Muscle of leg (tissue), 16 donors: ENCODE measurements at places on chromosomes 3 and 15.

DNA sequence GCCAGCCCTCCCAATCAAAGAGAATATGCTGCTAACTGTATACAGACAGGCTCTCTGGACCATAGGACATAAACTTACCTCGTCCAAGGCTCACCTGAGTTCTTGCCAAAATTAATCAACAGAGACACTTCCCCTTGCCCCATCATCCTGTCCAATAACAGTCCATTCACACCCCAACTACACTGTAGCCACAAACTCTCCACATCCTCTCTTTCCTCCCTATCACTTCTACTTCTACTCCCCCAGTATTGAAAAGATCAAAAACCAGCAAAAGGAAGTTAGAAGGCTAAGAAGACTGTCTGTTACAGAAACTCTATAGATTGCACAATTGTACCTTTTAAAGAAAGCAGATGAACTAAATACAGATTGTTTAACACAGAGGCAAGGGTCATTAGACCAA is 133.5 kb upstream of the STT3B start:
- H3K36me3 ChIP-seq = no peaks in the 10 kb centered on the region
- H3K4me3 ChIP-seq = no peak overlapping the region
- no peak overlapping the region for H3K27ac ChIP-seq
- H3K4me1 ChIP-seq = no peaks in the 10 kb centered on the region

GRCh38 chr3:16388850-16389441 is 123.9 kb downstream of the OXNAD1 start:
- H3K4me3 ChIP-seq = no peak overlapping the region
- peak; percentile 89 for DNase-seq
- peaks cover 4% of the 10 kb centered on the region for H3K4me1 ChIP-seq
- H3K27me3 ChIP-seq = no peaks in the 10 kb centered on the region

GRCh38 chr3:40452562-40452875 is 4.6 kb upstream of the RPL14 start:
- H3K27me3 ChIP-seq = no peaks in the 10 kb centered on the region
- peaks cover 18% of the 10 kb centered on the region for H3K4me1 ChIP-seq
- H3K36me3 ChIP-seq = peaks cover 12% of the 10 kb centered on the region
- DNase-seq = no peak

GRCh38 chr3:122942937-122943827 is 84.4 kb downstream of the SEMA5B start:
- H3K4me3 ChIP-seq = no peak overlapping the region
- no peaks in the 10 kb centered on the region for H3K36me3 ChIP-seq
- H3K27me3 ChIP-seq = peaks cover 5% of the 10 kb centered on the region
- peak; percentile 70 for DNase-seq
- peaks cover 36% of the 10 kb centered on the region for H3K4me1 ChIP-seq

DNA sequence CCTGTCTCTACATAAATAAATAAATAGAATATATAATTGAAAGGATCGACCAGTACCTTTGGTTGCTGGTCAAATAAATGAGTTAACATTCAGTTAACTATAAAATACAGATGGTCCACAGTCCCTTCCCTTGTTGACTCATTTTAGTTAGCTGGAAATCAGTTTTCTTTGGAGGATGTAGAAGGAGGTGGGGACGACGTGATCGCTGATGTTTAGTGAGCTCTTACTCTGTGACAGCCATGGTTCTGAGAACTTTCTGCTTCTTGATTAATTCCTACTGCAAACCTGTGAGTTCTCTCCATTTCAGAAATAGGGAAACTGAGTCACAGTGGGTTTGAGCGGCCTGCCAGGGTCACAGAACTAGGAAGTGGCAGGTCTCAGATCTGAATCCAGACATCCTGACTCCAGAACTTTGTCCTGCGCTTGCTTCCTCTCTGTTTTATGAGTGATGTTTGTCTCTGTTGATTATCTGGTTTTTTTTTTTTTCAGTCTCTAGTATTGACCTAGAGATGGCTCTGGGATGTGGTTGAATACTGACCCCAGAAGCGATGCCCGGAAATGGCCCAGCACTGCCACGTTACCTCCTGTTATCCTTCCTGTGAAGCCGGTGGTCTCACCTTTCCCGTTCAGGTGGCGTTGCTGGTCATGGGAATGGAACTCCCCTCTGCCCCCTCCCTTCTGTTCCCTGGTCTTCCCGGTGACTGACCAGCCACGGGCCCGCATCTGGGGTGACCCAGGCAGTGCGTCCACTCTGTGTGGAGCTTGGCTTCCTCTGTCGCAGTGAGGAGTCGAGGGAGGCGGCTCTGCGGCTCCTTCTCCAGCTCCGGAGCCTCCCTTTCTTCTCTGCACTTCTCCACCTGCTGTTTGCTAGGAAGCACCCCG is 18.2 kb downstream of the SYNM start:
- no peaks in the 10 kb centered on the region for H3K27me3 ChIP-seq
- no peak overlapping the region for H3K4me3 ChIP-seq
- peaks cover 42% of the 10 kb centered on the region for H3K4me1 ChIP-seq
- peaks cover 3% of the 10 kb centered on the region for H3K36me3 ChIP-seq
- peak overlapping the region; percentile 81 for H3K27ac ChIP-seq
- DNase-seq = no peak

DNA sequence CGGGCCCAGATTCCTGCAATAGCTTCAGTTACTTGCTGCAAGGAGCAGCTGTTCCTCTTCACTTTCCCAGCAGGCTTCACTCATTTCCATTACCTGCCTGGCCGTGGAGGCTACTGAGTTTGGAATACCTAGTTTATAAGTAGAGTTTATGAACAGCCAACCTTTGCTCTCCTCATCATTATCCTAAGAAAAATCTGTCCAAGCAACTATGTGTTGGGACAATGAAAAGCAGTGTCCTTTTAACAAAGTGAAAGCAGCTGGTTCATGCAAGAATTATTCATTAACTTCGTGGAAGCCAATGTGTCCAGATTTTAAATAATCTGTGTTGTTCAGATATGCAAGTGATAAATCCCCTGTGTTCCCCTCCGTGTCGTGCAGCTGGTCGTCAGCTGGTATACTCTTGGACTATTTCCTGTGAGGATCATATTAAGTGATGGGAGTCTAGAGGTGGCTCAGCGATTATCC is 39.3 kb upstream of the SSR3 start:
- peak; percentile 20 for DNase-seq
- peak overlapping the region; percentile 44 for H3K27ac ChIP-seq
- H3K4me1 ChIP-seq = peaks cover 5% of the 10 kb centered on the region
- no peaks in the 10 kb centered on the region for H3K27me3 ChIP-seq

DNA sequence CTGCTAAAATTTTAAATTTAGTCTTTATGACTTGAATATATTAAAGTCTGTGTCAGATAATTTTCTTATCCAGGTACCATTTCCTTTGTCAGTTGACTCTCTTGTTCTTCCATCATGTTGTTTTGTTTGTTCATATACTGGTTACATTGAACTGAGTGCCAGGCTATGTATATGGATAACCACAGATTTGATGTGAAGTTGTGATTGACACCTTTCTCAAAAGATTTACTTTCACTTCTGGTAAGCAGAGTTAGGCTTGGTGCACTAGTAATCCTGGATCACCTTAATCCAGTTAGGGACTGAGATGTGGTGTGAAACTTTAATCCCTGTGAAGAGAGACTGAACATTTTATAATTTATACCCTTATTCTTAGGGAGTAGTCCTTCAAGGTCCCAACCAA is 99.4 kb downstream of the ADAM10 start:
- no peaks in the 10 kb centered on the region for H3K4me1 ChIP-seq
- DNase-seq = no peak
- peaks cover 2% of the 10 kb centered on the region for H3K36me3 ChIP-seq
- H3K27ac ChIP-seq = no peak overlapping the region
- no peak overlapping the region for H3K4me3 ChIP-seq

GRCh38 chr3:11566916-11567315 is 76.8 kb downstream of the VGLL4 start:
- peaks cover 71% of the 10 kb centered on the region for H3K36me3 ChIP-seq
- H3K4me3 ChIP-seq = no peak overlapping the region

DNA sequence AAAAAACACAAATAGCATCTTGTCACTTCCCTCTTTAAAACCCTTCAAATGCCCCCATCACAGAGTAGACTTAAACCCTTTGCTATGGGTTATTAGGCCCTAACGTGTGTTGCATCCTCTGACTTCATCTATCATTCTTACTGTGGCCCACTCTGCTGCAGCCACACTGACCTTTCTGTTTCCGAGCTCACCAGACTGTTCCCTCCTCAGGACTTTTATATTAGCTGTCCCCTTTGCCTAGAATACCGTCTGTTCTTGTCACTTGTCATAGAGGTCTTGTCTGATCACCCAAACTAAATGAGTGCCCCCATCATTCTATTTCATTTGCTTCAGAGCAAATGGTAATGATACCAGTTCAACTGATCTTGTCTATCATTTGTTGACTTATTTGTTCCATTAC is 877 bp upstream of the FEM1B start:
- DNase-seq = no peak
- H3K36me3 ChIP-seq = peaks cover 6% of the 10 kb centered on the region
- H3K27ac ChIP-seq = peak overlapping the region; percentile 99
- H3K4me3 ChIP-seq = peak overlapping the region; percentile 96
- no peaks in the 10 kb centered on the region for H3K27me3 ChIP-seq
- peaks cover 23% of the 10 kb centered on the region for H3K4me1 ChIP-seq

- peak overlapping the region; percentile 74 for H3K27ac ChIP-seq
- no peak overlapping the region for H3K4me3 ChIP-seq
- peak; percentile 71 for DNase-seq
- H3K36me3 ChIP-seq = no peaks in the 10 kb centered on the region
Measured at GRCh38 chr3:189262746-189263145, 91.0 kb downstream of the TPRG1 start.

GRCh38 chr3:13623101-13623654 is 74.3 kb downstream of the FBLN2 start:
- H3K27ac ChIP-seq = no peak overlapping the region
- DNase-seq = peak; percentile 44
- H3K36me3 ChIP-seq = no peaks in the 10 kb centered on the region
- H3K27me3 ChIP-seq = no peaks in the 10 kb centered on the region
- H3K4me3 ChIP-seq = no peak overlapping the region

DNA sequence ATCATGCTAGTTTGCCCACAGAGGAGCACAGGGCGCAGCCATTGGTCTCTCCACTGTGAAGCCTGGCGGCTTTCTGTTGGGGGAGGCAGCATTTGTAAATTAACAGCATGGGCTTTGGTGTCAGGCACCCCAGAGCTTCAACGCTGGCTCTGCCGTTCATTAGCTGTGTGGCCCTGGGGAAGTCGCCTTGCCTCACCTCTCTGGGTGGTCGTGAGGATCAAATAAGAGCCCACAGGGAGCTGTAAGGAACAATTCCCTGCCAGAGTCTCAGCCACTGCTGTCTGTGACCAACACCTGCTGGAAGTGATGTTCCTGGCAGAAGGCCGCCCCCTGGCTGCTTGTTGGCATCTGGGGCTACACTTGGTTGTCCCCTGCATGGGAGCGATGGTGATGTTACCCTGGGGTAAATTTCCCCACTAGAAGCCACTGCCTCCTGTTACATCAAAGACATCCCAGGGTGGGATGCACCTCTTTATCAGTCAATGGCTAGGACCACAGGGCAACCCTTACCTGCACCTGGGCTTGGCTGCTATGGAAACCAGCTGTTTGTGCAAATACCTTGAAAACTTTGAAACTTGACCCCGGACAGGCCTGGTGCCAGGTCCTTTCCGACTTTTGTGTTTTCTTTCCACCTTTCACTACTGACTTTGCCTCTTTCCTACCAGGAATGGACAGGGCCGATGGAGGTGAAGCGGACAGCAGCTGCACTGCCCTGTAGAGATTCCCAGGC is 36.9 kb downstream of the DNASE1L3 start:
- no peak overlapping the region for H3K27ac ChIP-seq
- no peak overlapping the region for H3K4me3 ChIP-seq
- H3K27me3 ChIP-seq = peaks cover 3% of the 10 kb centered on the region
- DNase-seq = no peak

DNA sequence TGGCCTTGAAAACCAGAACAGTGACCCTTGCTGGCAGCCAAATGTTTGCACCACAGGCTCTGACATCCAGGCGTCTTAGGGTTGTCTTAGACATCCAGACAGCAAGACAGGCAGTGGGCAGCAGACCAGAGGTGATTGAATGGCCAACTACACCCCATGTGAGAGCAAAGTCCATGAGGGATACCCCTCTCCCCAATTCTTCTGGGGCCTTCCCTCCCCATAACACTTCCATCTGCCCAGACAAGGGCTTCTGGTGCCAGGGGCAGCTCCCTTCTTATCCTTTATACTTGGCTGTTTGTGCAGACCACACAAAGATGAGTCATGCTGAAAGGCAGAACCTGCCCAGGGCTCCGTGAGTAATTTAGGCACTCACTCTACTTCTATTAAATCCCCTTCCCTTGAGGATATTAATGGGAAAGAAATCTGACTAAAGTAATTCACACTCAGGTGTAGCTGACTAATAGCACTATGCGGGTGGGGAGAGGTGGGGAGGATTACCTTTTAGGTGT is 257.9 kb downstream of the UACA start:
- DNase-seq = no peak
- H3K4me1 ChIP-seq = peaks cover 34% of the 10 kb centered on the region
- H3K27me3 ChIP-seq = peaks cover 2% of the 10 kb centered on the region
- no peak overlapping the region for H3K27ac ChIP-seq
- H3K4me3 ChIP-seq = no peak overlapping the region

DNA sequence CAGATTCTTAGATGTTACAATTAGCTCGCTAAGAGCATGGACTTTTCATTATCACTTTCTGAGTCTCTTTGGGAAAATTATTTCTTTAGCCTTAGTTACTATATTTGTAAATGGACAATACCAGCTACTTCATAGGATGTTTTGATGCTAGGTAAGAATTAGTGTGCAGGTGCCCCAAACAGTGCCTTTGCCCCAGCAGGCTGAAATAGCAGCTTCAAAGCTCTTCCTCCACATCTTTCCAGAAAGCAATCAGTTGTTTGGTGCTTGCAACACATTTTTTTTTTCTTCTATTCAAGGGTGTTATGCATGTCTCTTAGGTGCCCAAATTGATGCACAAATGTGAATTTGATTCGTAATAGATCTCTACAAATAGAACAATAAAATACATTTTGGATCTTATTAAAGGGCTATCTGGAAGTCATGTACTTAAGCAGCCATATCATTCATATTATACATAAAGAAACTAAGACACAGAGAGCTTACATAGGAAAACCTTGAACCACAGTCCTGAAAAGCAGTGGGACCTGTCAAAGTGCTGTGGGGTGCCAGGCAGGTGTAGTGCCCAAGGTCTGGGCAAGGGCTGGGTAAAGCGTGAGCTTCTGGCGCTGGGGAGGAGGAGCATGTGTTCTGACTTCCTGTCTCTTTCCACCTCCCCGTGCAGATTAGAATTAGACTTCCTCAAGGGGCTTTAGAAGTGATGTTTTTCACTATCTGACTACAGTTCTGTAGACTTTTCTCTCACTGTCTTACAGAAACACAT is 62.9 kb downstream of the FNDC3B start:
- no peak overlapping the region for H3K4me3 ChIP-seq
- H3K27ac ChIP-seq = peak overlapping the region; percentile 59
- no peaks in the 10 kb centered on the region for H3K27me3 ChIP-seq
- H3K36me3 ChIP-seq = peaks cover 3% of the 10 kb centered on the region
- peaks cover 18% of the 10 kb centered on the region for H3K4me1 ChIP-seq

- H3K36me3 ChIP-seq = no peaks in the 10 kb centered on the region
- no peaks in the 10 kb centered on the region for H3K27me3 ChIP-seq
- peaks cover 2% of the 10 kb centered on the region for H3K4me1 ChIP-seq
- H3K4me3 ChIP-seq = no peak overlapping the region
- H3K27ac ChIP-seq = no peak overlapping the region
Measured at GRCh38 chr3:57805266-57805665, 49.2 kb downstream of the SLMAP start.
